Thymus (tissue), 14 donors: ENCODE measurements at places on chromosomes 3 and 15. TPM values are rescaled to one million over a fixed set of nuclear protein-coding genes. Genes with fewer than 3 reads are reported as not detected.

GRCh38 chr3:171801738-171802589, 8.3 kb downstream of the PLD1 start:
- no peak for DNase-seq

DNA sequence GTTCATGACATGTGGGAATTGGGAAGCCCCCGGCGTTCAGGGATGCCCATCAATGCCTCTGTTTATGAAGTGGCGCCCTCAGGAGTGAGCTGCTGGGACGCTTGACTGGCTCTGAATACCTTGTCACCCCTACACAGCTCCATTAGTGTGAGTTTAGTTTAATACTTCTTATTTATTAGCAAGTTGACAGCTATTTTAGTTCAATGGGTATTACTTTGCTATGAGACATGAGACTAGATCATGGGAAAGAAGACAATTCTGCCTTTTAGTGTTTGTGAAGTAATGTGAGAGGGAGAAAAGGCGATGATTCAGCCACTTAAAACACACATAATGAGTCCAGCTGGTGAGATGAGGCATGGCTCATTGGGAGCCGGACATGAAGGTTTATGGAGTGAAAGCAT, 678.5 kb downstream of the NR2F2 start:
- DNase-seq: no peak

GRCh38 chr3:178849199-178849910, 222.3 kb downstream of the ZMAT3 start:
- DNase-seq: no peak

- no peak for DNase-seq
These were observed 42.9 kb downstream of the MYO1E start for GRCh38 chr15:59329570-59330350.

- DNase-seq: no peak
These were observed 12.8 kb upstream of the WDR49 start for GRCh38 chr3:167666563-167666962.

GRCh38 chr15:73240866-73241499, 127.8 kb downstream of the HCN4 start:
- peak; percentile 13 for DNase-seq

Gene NANOGP8
- total RNA-seq: not detected

Gene FANCD2
- 25.5 TPM for total RNA-seq

Gene MEX3B
- total RNA-seq: 4.1 TPM

Gene CYP1A2
- total RNA-seq: not detected

Gene AGTR1
- total RNA-seq: 0.61 TPM
